ENCODE measurements at places on chromosomes 3 and 15.

GRCh38 chr3:41627477-41628087, 334.3 kb downstream of the ULK4 start:
- DNase-seq = no peak

DNA sequence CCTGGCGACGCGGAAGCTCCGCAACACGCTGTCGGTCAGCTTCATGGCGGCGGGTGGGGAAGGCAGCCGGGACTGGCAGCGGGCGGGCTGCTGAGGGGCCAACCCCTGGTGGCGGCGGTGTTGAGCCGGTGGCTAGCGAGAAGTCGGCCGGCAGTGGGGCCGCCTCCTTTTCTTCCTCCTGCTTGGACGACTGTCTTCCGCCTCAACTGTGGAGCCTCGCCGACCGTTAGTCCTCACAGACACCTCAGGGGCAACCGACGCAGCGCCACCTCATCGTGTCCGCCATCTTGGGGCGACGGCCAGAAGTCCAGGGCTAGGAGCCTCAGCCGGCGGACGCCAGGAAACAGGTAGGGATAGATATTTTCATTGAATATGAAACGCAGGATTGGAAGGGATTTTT, 875.1 kb downstream of the NSUN3 start:
- no peak for DNase-seq

GRCh38 chr3:78529601-78530000, 1238.2 kb downstream of the ROBO1 start:
- no peak for DNase-seq

GRCh38 chr3:14210843-14211594, 32.4 kb downstream of the LSM3 start:
- no peak for DNase-seq

GRCh38 chr3:46368569-46368968, 2.2 kb upstream of the CCR5 start:
- DNase-seq = no peak

GRCh38 chr3:127389420-127389819, 101.6 kb upstream of the PRR20G start:
- no peak for DNase-seq

GRCh38 chr15:26231096-26231495, 368.0 kb upstream of the ATP10A start:
- DNase-seq = no peak

GRCh38 chr3:113614402-113614801, 82.0 kb downstream of the USF3 start:
- no peak for DNase-seq

GRCh38 chr15:77311020-77311419, 108.9 kb downstream of the PEAK1 start:
- DNase-seq = no peak

GRCh38 chr3:183477801-183478456, 49.5 kb upstream of the MCF2L2 start:
- no peak for DNase-seq

DNA sequence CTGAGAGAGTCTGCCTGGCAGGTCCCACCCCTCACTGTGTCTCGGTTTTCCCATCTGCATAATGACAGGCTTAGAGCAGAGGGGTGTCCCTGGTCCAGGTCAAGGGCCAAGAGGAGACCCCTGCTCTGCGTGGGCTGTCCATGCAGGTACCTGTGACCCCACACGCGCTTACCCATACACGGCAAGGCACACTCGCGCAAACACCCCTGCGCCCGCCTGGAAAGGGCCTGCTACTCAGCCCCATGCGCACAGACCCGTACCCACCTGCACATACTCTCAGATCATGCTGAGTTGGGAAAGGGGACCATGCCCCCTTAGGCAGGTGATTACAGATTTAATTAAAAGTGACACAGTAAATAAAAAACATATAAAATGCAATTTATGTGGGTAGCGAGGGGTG, 23.4 kb upstream of the TMEM115 start:
- no peak for DNase-seq

DNA sequence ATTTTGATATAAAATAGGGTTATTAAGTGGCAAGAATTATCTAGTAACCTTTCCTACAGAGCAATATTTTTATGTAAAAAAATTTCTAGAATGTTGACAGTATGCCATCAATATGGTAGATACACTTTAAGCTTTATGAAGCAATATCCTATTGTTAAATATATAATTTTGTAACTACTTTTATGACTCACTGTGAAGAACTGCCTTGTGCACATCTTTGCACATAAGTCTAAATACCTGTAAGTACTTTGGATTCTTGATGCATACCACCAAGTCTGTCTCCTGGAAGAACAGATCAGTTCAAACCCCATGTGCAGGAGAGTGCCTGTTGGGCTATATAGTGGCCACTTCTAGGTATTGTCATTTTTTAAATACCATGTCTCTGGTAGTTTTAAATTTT, 205.7 kb upstream of the EIF1B start:
- DNase-seq = no peak

DNA sequence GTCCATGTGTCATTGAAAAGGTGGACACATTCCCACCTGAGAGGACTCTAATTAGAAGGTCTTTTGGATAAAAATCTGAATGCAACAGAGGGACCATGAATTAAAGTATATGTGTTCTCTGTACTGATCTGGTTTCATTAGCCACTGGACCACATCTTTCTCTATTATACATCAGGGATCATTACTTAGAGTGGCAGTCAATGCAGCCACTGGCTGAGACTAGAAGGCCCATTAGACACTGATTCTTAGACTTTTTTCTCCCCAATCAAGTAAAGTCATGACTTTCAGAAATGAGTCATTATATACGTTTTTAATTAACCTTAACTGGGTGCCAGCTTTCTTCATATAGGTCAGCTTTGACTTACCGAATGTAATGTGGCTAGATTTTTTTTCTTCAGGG, 550.8 kb upstream of the CFAP20DC start:
- no peak for DNase-seq

- DNase-seq = no peak
Observed at GRCh38 chr15:71951134-71951533, 140.8 kb downstream of the NR2E3 start.

DNA sequence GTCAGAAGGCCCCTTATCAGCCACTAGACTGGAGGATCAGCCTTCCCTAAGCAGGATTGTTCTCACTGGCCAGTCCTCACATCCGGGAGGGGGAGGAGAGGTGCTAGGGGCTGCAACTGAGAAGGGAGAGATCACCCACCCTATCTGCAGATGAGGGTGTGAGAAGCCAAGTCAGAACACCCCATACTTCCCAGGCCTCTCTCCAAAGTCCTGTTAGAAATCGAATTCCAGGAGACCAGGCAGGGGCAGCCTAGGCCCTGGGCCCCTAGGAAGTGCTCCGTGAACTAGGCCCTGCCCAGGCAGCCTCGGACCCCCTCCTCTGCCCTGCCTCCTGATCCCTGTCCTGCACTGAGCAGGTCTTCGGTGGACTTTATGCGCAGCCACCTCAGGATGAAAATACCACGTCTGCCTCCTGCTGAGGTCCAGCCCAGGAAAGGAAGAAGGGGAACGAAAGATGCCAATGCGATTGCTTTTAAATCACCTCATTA, 933 bp downstream of the DZIP1L start:
- no peak for DNase-seq

- DNase-seq = no peak
Observed at GRCh38 chr3:116579840-116580239, 129.7 kb upstream of the TUSC7 start.

DNA sequence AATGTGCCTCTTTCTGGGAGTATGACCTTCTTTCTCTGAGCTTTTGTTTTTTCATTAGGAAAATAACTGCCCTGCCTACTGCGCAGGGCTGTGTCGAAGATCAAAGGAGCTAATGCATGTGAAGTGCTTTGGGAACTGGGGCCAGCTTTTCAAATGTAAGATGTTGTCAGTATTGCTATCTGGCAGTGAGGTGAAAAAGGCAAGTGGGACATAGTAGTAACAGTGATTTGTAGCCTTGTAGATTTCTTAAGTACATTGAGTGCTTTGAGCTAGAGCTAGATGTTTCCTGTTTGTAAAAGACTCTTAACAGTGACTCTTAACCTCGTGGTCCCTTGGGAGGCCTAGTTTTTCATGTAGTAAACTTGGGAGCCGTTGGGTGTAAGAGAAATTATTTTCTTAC, 126.5 kb downstream of the ECT2 start:
- DNase-seq = no peak

GRCh38 chr3:72334681-72335457, 513.4 kb downstream of the SHQ1 start:
- no peak for DNase-seq
